Right cardiac atrium (tissue), 5 donors: ENCODE measurements at places on chromosomes 5 and 9.

GRCh38 chr9:127313042-127313560 is 48.5 kb downstream of the GARNL3 start:
- DNase-seq = no peak

DNA sequence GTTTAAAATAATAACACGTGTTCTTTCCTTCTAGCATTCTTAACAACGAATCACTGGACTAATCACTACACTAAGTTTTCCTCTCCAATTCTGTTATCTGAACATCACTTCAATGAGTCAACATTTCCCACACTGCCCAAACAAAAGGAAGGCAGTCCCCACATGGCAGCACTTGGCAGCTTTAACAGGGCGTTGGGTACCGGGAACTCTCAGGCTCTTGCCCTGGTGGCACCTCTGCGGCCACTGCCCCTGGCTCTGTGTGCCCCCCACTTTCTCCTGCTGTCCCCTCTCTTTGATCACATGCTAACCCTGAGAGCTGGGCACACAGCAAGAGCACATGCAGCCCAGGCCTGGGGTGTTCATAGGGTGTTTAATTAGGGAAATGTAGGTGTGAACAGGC is 15.7 kb downstream of the SLC6A3 start:
- DNase-seq = no peak

- no peak for DNase-seq
These were observed 8.9 kb downstream of the CTNNA1 start for GRCh38 chr5:138762110-138762509.

DNA sequence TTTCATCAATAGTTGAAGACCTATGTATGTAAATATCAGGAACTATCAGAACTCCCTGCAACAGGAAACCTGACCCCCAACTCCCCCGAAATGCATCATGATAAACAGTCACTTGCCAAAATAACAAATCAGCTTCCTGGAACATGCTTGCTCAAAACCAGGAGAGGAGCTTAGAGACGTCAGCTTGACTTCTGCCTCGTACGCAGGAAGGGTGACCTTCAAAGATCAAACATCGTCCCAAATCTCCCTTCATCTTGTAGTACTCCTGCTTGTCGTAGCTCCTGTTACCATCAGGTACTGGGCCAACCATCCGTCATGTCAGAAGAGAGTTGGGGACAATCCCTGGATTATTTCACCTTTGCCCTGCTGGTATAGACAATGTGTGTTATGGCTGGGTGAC is 396.1 kb downstream of the GADD45G start:
- no peak for DNase-seq

DNA sequence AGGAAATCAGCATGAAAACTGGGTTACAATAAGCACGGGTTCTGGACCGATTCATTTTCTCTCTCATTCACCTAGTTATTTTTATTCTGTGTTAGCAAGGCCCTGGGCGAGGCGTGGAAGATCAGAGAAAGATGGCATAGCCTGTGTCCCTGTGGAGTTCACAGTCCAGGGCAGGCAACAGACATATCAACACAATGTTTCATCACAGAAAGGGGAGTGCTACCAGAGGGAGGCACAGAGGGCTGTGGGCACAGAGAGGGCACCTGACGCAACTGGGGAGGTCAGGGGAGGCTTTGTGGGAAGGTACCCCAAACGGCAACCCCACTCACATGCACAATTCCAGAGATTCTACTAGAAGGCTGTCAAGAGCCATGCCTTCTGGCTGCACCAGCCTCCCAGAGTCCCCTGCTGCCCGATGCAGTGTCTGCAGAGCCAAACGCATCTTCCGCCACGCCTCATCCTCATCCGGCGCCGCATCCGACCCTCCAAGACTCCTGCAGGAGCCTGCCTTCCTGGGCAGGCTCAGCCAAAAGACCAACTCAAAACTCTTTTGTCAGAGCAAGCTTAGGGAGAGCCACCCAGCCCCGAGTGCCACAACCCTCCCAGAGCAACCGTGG is 1.4 kb downstream of the FAM193B start:
- no peak for DNase-seq

DNA sequence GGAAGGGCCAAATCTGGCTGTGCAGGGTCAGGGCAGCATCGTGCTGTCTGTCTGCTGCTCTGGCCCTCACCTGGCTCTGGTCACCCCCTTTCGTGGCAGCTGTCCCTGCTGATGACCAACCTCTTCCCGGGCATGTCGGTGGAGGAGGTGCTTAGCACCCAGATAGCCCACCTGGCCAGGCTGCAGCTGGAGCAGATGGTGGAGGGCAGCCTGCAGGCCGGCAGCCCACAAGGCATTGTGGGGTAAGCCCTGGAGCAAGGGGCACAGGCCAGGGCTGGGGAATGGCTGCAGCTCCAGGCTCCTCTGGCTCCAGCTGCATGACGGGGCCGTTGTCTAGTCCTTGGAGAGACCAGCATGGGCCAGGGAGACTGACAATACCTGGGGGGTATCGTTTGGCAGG is 8.2 kb downstream of the TOR2A start:
- peak; percentile 40 for DNase-seq

DNA sequence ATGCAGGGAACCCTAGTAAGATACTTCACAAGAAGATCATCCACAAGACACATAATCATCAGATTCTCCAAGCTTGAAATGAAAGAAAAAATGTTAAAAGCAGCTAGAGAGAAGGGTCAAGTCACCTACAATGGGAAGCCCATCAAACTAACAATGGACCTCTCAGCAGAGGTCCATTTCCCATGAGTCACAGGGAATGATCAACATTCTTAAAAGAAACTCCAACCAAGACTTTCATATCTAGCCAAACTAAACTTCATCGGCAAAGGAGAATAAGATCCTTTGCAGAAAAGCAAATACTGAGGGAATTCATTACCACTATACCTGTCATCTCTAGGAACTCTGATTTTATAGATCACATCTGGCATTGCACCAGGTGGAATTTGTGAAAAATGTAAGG is 52.9 kb upstream of the SPATA31E1 start:
- no peak for DNase-seq

DNA sequence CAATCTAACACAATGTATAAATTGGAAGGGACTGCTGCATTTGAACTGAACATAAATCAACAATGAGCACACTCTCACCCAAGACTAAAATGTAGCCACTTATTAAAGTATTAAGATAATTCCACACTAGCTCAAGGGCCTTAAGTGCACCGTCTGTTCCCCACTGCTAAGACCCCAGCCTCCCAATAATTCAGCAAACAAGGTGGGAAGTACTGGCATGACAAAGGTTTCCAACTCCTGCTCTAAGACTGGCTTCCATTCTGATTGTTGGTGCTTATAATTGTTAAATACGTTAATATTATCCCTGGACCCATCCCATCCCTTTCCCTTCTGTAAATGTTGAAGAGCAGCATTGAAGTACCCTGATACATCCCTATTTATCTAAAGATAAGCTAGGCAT is 636.7 kb downstream of the NR2F1-AS1 start:
- DNase-seq = no peak

DNA sequence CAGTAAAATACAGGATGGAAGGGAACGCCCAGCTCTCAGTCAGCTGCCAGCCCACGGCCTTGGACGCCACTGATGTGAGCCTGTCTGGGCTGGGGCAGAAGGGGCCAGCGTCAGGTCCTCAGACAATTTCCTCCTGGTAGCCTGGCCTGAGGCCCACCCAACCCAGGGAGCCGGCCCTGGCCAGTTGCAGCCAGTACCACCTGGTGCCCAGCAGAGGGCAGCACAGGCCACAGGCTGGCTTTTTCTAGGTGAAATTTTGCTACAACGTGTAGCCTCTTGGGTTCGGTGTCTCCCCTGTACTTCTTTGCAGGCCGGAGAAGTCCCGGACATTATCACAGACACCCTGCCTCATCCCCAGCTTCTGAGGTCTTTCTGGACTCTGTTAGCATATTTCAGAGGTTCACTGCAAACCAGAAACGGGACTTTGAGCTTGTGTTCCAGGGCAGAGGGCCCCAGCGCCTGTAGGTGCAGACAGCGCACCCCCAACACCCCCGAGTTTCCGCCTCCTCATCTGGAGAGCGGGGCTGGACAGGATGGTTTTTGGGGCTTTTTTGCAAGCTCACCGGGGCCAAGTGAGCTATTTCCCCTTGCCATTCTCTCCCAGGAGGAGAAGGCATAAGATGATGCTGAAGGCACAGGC is 45.9 kb upstream of the KCNMB1 start:
- peak; percentile 87 for DNase-seq

- no peak for DNase-seq
These were observed 942.9 kb downstream of the CDH18 start for GRCh38 chr5:19044931-19045695.

- DNase-seq = no peak
These were observed 38.2 kb downstream of the SLC9A3 start for GRCh38 chr5:485946-486491.

DNA sequence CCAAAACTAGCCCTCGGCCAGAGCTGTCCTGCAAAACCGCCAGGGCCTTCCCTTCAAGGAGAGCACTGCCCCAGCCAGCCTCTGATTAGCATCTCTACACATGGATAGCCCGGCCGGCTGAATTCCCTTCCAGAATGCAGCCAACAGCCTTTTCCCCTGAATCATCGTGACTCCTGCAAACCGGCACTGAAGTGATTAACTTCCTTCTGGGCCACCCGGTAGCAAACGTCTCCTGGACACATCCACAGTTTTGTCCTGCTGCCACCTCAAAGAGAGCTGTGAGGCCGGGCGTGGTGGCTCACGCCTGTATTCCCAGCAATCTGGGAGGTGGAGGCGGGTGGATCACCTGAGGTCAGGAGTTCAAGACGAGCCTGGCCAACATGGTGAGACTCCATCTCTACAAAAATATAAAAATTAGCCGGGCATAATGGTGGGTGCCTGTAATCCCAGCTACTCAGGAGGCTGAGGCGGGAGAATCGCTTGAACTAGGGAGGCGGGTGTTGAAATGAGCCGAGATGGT is 21.1 kb upstream of the EEIG1 start:
- no peak for DNase-seq

DNA sequence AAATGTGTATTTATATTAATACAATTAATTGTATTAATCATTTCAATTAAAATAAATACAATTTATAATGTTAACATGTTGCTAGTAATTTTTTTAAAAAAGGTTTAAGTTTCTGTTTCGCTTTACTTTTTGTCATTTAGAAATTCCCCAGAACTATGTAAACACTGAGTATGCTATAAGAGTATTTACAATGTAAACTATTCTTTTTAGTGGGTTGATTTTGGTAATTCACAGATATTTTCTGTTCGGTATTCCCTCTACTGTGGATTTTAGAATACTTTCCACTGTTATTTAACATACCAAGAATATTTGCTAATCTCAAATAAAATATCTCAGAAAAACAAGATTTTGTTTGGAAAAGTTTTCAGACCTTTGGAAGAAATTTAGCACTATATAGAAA is 1564.4 kb downstream of the EFNA5 start:
- no peak for DNase-seq

- DNase-seq = peak; percentile 39
These were observed 176.5 kb downstream of the SNX18 start for GRCh38 chr5:54693936-54694657.

DNA sequence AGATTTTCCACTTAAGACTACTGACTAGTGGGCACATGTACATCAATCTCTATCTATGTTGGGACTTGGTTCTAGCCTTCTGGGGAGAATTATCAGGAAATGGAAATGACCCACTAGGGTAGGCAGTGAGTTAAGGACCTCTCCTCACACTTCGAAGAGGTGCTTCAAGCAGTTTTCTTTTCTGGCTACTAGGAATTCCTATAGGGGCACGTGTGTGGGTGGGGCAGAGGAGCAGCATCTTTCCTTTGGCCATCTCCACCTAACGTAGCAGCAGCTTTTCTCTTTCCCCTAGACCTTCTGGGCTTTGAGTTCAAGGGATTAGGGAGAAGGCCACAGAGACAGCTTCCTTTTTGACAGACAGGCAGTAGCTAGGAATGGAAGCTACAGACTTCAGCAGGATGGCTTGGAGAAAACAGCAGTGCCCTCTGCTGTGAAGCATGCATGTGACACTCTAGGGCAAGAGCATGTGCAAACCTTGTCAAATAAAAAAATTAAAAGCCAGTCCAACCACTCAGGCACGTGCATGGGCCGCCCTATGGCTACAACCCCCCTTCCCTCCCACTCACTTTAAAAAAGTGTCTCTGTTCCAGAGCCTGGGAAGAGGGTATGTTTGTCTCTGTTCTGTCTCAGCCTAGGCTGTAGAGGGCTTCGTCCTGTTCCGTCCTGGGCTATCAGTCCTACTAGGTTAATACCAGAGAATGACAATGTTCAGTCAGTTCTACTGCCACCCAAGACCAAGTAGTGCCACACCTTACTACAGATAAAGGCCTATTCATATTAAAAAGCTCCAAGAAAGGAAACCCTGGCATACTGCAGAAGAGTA is 8.7 kb upstream of the GFRA3 start:
- peak; percentile 59 for DNase-seq

GRCh38 chr5:44622331-44622730 is 186.4 kb upstream of the MRPS30 start:
- no peak for DNase-seq

DNA sequence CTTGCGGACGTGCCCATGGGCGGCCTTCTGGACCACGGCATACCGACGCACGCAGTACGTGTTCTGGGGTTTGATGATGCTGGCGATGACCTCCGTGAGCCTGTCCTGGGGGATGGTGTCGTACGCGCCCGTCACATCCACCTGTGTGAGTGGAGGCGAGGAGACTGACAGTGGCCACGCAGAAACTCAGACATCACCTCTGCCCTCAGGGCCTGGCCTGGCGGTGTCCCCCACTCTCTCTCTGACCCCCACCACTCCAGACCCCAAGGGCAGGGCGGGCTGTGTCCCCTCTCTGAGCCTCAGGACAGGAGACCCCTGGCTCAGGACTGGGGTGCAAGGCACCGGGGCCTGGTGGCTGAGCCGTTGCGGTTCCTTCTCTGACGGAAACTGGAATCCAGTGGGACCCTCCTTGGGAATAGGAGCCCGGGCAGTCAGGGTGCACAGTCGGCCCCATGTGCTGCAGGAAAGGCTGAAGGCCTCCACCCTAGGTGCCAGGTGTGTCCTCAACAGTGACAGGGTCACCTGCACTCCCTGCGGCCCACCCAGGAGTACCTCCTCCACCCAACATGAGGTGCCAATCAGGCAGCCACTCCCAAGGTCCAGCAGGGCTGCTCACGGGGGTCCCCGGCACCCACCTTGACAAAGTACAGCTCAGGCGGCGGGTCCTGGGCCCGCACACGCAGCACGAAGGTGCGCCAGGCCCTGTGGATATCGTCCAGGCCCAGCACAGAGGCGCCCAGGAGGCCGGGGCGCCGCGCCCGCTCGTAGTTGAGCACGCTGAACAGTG is 16.0 kb downstream of the TERT start:
- no peak for DNase-seq

GRCh38 chr5:179348843-179349242 is 3.6 kb upstream of the ADAMTS2 start:
- DNase-seq = no peak
